ENCODE measurements at places on chromosomes 2 and 18.
A peak's percentile ranks its signal among the peaks of the same experiment; 100 is the strongest.

- DNase-seq = no peak
Measured at GRCh38 chr18:3342628-3343027, 80.7 kb downstream of the MYL12B start.

DNA sequence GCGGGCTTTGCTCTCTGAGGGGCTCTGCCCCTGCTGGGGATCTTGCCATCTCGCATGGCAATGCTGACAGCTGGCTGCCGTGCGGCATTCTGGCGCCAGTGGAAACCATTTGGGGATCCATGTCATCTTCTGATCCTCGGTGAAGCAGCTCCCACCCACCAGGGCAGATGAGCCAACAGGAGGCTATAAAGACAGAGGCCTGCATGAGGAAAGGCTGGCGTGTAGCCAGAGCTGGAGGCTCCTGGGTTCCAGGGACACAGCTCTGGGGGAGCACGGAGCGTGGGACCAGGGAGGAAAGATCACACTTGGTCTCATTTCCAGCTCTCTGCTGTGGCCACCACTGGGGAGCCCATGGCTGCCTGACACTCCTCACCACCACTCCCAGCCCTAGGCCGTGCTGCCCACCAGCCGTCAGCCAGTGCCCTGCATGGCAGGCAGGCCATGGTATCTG is 145.8 kb downstream of the ZFP36L2 start:
- DNase-seq = no peak

- DNase-seq = no peak
Measured at GRCh38 chr2:226424971-226425370, 374.6 kb downstream of the IRS1 start.

GRCh38 chr2:9268301-9269080 is 61.9 kb downstream of the ASAP2 start:
- no peak for DNase-seq

DNA sequence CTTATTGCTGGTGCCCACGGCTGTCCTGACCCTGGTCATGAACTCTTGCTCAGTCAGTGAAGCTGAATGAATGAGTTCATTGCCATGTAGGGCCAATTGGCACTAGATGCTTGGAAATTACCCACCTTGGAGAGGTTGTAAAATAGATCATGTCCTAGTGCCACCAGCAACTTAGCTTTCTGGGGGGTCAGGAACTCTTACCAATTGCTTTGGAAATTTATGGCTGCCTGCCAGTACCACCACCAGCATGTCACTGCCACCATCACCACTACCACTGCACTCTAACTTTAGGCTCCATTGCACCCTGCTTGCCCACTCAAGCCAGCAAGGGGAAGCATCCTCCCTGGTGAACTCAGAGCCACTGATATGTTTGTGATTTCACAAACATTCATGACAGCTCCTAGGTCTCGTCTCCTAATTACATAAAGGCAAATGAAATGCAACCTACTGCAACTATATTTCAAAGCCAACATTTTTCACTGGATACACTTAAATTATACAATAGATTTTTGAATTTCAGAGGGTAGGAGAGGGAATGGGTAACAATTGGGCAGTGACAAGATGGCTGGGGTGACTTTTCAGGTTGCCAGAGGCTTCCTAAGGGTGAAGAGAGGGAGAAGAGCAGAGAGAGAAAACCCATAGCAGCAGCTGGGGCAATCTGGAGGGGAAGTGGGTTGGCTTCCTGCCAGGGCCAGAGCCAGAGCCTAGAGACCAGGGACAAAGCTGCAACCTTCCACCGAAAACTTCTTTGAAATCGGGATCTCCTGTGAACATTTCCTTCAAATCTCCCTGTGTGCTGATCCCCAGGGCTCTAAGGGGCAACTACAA is 3.5 kb upstream of the EMILIN1 start:
- DNase-seq = no peak

- no peak for DNase-seq
Measured at GRCh38 chr2:30710016-30710415, 97.2 kb downstream of the CAPN13 start.

DNA sequence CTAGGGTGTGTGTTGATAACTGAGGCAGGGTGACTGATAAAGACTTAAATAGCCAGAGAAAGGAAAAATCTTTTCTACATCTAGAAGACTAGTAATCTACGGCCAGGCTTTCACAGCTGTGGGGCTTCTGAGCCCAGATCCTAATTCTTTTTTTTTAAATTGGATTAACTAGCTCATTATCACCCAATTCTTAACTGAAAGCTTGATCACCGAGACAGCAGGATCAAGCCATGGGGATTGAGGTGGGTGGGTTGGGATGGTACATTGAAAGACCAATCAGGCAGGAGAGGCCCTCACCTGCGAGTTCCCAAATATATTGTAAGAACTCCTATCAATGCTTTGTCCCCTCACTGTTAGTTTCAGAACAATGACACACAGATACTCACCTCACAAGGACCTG is 20.0 kb upstream of the NFE2L2 start:
- no peak for DNase-seq

DNA sequence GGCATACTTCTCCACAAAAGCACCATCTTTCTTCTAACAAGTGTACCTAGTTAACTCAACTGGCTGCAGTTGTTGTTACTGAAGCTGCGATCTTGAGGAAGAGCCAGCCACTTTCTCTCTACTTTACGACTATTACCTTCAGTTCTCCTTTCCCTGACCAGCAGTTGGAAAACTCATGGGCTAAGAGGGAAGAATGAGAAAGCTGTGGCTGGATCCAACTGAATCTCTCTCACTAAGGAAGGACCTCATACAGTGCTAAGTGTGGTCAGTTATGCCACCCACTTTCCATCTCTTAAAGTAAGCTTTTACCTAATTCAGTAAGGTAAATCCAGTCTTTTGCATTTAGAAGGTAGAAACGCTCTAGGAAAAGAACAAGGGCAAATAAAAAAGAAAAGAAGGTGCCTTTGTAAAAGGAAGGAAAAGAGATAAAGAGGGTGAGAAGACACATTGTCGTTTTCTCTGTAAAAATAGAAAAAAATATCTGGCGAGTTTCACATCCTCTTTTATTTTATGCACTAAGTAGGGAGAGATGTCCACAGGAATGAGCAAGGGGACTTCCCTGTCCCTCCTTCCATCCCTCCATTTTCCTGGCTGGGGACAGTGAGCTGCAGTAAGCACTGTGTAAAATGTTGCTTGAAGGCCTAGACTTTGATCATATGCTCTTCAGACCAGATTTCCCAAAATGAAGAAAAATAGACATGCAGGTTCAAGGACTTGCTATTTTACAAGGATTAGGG is 73.4 kb downstream of the PLEKHM3 start:
- DNase-seq = no peak

GRCh38 chr2:181065458-181065857 is 85.1 kb downstream of the UBE2E3 start:
- DNase-seq = no peak

DNA sequence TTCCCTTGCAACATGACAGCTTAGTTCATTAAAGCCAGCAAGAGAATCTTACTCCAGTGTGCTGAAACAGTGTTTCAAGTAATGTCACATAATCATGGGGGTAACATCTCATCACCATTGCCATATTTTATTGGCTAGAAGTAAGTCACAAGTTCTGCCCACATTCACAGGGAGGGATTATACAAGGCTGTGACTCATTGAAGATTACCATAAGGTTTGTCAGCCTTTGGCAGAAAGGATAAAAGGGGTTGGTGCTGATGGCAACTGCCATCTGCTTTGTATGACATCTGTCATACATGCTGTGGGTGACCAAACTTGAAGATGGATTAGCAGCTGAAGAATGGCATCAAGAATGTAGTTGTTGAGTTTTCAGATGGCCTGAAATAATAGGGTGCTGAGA is 61.2 kb downstream of the KCNE4 start:
- no peak for DNase-seq

GRCh38 chr2:128497461-128497860 is 178.8 kb upstream of the HS6ST1 start:
- no peak for DNase-seq

GRCh38 chr2:205024822-205025518 is 479.7 kb downstream of the PARD3B start:
- peak; percentile 77 for DNase-seq

DNA sequence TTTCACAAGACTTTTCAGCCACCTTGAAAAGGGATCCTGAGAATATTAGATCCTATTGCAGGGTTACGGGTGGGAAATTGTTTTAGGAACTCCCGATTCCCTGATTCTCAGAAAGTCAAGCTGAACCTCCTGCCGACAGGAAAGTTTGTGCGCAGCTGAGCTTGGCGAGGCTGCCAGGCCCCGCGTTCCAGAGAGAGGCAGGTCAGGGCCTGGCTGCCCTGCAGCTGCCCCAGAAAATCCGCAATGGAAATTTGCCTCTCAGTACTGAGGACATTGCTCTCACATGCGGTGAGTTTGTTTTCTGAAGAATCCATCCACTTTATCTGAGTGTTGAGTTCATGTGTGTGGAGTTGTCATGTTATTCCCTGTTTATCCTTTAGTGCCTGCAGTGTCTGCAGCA is 144.2 kb downstream of the RTP5 start:
- no peak for DNase-seq

DNA sequence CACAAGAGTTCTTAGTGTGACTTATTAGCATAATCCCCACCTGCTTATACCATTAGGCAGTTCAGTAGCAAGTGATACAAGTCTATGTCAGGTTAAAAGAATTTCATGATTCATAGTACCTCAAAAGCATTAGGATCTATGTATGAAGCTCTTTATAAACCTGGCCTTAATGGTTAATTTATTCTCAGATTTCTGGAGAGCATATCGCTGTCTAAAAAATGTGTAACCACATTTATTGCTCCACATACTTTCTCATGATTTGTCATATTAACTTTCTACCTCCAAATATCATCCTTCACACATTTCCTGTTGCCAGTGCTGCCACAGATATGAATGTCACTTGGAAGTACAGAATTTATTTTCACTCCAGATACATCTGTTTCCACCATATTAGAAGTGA is 332.8 kb upstream of the MAP2 start:
- no peak for DNase-seq

GRCh38 chr18:37368110-37368954 is 197.3 kb downstream of the CELF4 start:
- no peak for DNase-seq

DNA sequence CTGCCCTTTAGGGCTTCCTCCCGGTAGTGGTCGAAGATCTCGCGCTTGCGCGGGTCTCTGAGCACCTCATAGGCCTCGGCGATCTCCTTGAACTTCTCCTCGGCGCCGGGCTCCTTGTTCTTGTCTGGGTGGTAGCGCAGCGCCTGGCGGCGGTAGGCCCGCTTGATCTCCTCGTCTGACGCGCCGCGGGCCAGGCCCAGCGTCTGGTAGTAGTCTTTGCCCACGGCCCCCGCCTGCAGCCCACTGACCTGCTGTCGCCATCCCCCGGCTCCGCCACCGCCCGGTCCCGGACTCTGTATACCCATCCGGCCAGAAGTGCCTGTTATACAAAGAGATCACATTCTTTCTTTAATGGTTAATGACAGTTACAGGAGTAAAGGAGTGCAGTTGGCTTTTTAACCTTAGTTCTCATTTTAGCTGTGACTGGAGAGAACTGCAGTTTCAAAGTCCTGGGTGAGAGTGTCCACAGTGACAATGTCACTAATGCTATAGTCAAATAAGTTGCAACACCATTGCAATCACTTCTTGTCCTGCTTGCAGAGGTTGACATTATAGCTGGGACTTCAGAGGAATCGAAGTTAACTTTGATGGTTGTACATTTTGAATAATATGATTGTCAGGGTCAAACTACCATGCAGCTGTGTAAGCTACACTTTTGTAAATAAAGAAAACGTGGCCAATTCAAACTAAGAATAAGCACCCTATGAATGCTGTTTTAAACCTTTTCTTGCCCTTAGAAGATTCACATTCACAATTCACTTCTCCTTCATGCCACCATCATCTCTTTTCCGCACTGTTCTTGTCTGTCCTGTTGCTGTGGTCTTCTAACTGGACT is 35.3 kb upstream of the CAVIN2 start:
- no peak for DNase-seq

DNA sequence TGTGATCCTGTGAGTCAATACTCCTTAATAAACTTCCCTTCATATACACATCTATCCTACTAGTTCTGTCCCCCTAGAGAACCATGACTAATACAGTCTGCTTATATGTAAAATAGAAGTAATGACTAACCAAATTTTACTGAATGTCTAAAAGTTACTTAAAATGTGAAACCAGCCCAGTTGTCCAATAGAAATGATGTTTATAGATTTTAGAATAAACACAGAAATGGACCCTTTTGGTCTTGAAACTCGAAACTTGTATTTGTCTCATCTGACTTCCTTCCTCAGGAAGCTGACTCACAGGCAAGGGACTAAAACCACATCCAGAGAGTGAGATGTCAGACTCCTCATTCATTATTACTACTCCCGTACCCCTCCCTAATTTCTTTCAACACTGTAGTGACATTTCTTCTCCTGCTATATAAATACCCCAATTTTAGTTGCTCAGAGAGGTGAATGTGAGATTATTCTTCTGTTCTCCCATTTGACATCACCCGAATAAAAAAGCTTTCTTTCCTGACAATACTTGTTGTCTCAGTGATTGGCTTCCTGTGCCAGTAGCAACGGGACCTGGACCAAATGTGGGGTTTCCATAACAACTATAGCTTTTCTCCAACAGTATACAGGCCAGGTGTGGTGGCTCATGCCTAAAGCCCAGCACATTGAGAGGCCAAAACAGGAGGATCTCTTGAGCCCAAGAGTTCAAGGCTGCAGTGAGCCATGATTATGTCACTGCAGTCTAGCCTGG is 486.0 kb downstream of the ERBB4 start:
- no peak for DNase-seq

- DNase-seq = no peak
Measured at GRCh38 chr2:60840880-60841279, 40.5 kb upstream of the REL start.

DNA sequence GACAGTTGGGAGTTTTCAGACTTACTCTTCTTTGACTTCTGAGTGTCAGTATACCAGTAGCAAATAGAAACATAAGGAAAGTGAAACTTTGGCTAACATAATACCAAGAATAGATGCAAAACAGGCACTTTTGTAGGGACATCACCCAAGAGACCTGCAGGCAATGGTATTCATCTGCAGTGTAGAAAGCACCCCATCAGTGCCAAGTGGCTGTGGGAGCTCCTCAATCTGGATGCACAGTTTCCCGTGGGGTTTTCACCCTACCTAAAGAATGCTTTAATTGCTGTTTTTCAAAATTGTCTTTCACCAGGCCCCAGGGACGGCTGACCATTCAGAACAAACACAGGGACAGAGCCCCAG is 96.6 kb upstream of the GPR45 start:
- DNase-seq = no peak

GRCh38 chr18:26489881-26490280 is 58.5 kb downstream of the KCTD1 start:
- no peak for DNase-seq

GRCh38 chr2:37776487-37776886 is 105.0 kb upstream of the CDC42EP3 start:
- DNase-seq = no peak

DNA sequence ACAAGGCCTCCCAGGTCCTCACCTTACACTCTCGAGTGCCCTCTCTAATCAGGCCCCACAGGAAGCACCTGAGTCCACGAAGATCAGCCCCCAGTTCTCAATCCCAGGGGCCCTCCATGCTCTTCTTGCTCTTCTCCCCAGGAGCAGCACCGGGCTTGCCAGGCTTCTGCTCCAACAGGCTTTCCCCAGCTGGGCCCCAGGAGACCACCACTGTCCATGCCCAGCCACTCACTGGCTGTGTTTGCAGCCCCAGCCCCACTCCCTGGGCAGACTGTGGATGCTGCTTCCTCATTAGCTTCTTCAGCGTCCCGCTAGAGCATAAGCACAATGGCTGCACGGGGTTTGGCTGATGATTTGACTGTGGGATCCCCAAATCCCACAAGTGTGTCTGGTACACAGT is 781.9 kb downstream of the GALR1 start:
- no peak for DNase-seq

- no peak for DNase-seq
Measured at GRCh38 chr18:13433125-13433524, 214.6 kb downstream of the LDLRAD4 start.
